Stimulated activated CD4-positive, alpha-beta T cell treated with anti-CD3 and anti-CD28 coated beads, Interleukin-2, amount 100 ng/mL, for 4 hours (primary cell): ENCODE measurements at places on chromosomes 6 and 20.

- no peak for DNase-seq
These were observed 63.5 kb downstream of the MAN1A1 start for GRCh38 chr6:119285908-119286625.

DNA sequence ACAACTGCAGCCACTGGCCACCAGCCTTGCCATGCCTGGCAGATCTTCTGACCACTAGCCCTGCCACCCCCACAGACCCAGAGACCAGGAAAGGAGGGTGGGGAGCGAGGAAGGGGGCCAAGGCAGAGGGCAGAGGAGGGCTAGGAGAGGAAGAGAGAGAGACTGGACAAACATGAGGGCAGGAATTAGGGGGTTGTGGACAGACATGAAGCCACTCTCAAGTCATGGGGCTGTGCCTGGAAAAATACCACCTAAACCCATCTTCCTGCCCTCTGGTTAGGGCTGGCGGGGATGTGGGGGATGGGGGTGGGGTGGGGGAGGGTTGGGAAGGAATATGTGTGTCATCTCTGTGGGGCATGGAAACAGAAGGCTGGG, 1.4 kb upstream of the SLC29A1 start:
- no peak for DNase-seq

DNA sequence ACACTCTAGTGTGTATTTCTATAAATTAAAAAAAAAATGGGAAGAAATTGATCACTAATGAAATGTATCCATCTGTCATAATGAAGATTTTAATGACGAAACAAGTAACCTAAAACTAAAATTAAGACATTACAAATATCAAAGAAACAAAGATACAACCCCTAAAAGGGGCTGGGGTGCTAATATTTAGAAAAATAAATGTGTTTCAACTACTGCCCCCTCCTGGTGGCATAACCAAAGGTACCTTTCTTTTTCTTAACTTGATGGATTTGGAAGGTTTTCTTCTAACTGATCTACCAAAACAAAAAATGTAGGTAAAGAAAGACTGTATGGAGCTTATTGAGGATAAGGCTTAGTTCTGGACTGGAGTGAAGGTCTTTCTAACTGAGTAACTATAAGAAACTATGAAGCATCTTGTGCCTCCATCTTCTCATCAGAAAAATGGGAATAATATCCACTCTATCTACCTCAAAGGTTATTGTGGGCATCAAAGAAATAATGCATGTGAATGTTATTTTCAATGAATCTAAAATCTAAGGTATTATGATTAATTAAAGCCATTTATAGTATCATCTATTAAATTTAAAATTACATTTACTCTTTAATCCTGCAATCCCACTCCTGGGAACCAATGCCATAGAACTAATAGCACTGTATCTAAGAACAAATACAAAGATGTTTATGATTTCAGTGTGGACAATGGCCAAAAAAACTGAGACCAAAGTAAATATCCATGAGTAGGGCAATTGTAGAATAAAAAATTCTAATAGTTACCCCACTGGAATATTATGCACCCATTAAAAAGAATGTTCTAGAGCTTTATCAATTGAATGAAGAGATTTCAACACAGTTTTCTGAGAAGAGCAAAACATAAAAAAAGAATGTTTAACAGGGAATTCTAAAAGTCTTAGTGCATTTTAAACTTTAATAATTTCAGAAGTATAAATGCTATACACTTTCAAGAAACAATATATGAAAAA, 117.2 kb downstream of the BACH2 start:
- no peak for DNase-seq

GRCh38 chr6:137851669-137852068, 15.4 kb upstream of the TNFAIP3 start:
- DNase-seq = no peak

DNA sequence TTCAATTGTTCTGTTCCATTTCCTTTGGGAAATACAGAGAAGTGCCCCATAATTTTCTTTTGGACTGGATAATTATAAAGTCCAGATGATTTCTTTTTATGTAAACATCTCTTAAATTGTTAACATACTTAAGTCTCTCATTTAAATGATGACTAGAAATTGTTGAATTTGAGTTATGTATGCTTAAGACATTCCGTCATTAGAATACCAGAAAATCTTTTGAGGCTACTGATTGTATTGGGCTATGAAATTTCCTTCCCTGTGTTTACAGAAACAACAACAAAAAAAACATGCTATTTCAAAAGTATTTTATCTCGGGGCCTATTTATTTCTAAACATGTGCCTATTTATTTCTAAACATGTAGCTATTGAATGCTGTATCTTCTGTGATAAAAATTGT, 125.4 kb downstream of the SH3BGRL2 start:
- DNase-seq = no peak

GRCh38 chr6:47438481-47439347, 38.9 kb upstream of the CD2AP start:
- DNase-seq = no peak

DNA sequence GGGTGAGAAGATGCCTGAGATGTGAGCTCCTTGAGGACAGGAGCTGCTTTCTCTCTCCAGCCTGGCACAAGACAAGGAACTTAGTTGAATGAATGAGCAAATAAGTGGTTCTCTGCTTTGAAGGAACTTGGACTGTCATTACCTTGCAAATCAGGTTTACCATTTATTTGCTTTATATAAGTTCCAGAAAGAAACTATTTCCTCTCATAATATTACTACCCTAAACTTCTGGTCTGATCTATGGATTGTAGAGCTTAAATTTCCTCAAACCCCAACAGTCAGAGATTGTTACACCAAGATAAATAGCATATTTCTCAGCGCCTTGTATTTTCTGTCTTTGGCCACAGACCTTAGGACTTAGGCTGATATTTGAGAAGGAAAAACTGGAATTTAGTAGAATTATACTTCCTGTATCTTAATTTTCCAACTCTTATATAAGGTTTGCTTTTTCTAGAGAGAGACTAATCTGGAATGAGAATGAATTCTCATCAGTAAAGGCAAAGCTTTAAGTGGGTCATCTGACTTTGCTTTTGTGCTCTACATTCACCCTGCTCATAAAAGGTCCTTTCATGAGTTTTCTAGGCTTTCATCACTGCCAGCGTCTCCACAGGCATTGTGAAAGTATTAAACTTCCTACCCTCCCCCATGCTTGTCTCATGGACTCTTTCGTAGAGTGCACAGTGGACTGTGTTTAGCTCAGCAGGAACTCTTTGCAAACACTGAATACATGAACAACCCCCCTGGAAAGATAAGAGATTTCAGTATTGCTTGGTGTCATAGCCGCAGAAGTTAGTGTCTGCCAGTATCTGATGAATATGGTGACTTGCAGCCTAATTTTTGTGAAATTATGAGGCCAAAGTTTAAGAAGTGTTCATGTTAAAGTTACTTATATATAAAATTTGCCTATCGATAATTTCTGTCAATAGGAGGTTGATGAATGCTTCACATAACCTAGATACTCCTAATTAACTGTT, 74.0 kb downstream of the PTPRA start:
- DNase-seq = no peak

GRCh38 chr20:703006-703405, 27.4 kb upstream of the SCRT2 start:
- no peak for DNase-seq

GRCh38 chr6:11206576-11206975, 25.9 kb downstream of the NEDD9 start:
- DNase-seq = no peak

GRCh38 chr6:126437205-126437604, 97.3 kb downstream of the CENPW start:
- no peak for DNase-seq

DNA sequence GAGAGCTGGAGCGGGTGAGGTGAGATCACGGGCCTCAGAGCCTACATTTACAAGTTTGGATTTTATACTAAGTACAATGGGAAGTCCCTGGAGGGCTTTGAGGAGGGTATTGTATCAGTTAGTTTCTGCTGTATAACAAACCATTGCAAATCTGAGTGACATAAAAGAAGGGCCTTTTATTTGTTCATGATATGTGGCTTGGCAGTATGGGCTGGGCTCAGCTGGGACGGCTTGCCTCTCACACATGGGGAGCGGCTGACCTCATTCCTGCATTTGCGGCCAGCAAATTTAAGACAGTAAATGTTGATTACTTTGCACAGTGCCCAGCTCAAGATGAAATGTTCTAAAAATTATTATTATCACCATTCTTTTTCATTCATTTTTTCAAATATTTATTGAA, 21.7 kb downstream of the GDAP1L1 start:
- no peak for DNase-seq

DNA sequence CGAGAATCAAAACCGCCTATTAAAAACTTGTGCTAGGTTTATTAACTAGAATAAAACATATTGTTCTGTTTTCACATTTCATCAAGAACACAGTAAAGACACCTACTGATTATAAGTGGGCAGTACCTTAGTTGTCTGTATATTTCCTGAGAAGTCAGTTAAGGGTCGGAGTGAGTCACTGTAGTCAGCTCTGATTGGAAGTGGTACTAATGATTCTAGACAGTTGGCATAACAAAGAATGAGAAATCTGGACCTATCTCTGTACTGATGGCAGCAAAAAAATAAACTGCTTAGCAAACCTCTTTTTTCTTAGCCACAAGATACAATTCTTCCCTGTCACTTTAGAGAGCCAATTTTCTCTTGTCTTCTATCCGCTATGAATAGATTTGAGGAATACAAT, 387.3 kb upstream of the ADGRB3 start:
- DNase-seq = no peak
